ENCODE measurements at places on chromosomes 6 and 20. TPM values are rescaled to one million over a fixed set of nuclear protein-coding genes. Genes with fewer than 3 reads are reported as not detected.

Gene RBM38
- 74.0 TPM for total RNA-seq

Gene SLA2
- 0.21 TPM for total RNA-seq

Gene TREM1
- total RNA-seq: 1.7 TPM

Gene HDGFL1
- not detected for total RNA-seq

Gene TMEM244
- 2.3 TPM for total RNA-seq

Gene DSP
- 167 TPM for total RNA-seq

Gene WFDC12
- not detected for total RNA-seq

Gene VGLL2
- total RNA-seq: 18.4 TPM

Gene OPRM1
- 0.92 TPM for total RNA-seq

Gene BRPF3
- total RNA-seq: 13.4 TPM

Gene AIF1
- 10.9 TPM for total RNA-seq

Gene FAXC
- total RNA-seq: 4.9 TPM

Gene C6orf118
- total RNA-seq: 0.72 TPM

Gene PRR18
- total RNA-seq: 0.10 TPM

Gene EFCAB8
- total RNA-seq: 2.3 TPM

All from tongue (tissue), 3 donors.